CD4-positive, alpha-beta T cell (primary cell): ENCODE measurements at places on chromosomes 6 and 20. TPM values are rescaled to one million over a fixed set of nuclear protein-coding genes. Genes with fewer than 3 reads are reported as not detected.

SAMD10 gene
- 12.1 TPM for total RNA-seq

SIM1 gene
- not detected for total RNA-seq

ZSCAN12 gene
- total RNA-seq: 2.0 TPM

SLA2 gene
- total RNA-seq: 19.9 TPM

NINL gene
- 2.7 TPM for total RNA-seq

PIGU gene
- total RNA-seq: 5.5 TPM

SOBP gene
- 0.17 TPM for total RNA-seq

RBL1 gene
- 37.4 TPM for total RNA-seq

WFDC8 gene
- total RNA-seq: not detected

MOG gene
- total RNA-seq: not detected

CLVS2 gene
- total RNA-seq: not detected

VNN1 gene
- not detected for total RNA-seq

SPATA25 gene
- 1.3 TPM for total RNA-seq

PRDM13 gene
- not detected for total RNA-seq

COX4I2 gene
- total RNA-seq: not detected

AHCY gene
- total RNA-seq: 16.9 TPM

CNKSR3 gene
- 0.14 TPM for total RNA-seq

NMBR gene
- not detected for total RNA-seq
